Stimulated activated CD4-positive, alpha-beta T cell treated with anti-CD3 and anti-CD28 coated beads, TNF-alpha, amount 100 ng/mL, for 4 hours (primary cell): ENCODE measurements at places on chromosomes 2 and 18.

DNA sequence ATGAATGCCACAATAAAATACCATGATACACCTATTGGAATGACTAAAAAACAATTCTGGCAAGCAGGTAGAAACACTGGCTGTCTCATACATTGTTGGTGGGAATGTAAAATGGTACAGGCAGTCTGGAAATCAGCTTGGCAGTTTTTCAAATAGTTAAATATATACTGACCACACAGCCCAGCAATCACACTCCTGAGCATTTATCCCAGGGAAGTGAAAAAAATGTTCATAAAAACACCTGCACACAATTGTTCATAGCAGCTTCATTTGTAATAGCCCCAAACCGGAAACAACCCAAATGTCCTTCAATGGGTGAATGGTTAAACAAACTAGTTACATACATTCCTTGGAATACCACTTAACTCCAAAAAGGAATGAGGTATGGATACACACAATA, 137.2 kb downstream of the TFCP2L1 start:
- DNase-seq = no peak

DNA sequence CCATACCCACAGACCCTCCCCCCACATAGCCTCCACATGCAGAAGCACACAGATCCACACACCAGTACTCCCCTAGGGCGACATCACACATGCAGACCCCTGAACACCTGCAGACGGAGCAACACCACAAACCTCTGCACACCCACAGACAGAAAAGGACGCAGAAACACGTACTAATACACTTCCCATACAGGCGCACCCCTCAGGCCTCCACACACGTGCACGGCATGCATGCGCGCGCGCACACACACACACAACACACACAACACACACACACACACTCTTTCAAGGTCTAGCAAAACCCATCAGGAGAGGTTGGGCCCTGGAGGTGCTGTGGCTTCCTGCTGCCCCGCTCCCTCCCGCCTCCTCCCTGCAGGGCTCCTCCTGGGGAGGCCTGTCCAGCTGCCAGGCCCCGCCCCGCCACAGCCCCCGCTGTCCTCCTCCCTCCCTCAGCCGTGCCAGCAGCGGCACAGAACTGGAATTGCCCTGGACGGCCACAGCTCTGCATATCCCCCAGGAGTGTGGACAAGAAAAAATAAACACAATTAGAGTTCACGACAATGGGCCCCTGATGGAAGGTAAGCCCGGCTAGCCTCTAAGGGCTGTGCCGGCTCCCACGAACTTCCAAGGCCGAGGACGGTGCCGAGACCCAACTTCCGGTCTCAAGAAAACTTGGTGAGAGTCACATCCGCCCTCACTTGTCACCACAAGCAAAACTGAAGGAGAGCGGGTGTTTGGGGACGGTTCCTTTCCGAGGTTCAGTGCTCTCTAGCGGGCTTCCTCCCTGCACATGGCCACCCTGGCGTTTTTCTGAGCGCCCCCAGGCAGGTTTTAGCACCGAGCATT, 6.8 kb downstream of the ZFP36L2 start:
- DNase-seq = peak; percentile 42

- DNase-seq = no peak
Measured at GRCh38 chr18:24342347-24342746, 55.3 kb downstream of the OSBPL1A start.

- DNase-seq = no peak
Measured at GRCh38 chr2:22902180-22902550, 482.8 kb upstream of the KLHL29 start.

DNA sequence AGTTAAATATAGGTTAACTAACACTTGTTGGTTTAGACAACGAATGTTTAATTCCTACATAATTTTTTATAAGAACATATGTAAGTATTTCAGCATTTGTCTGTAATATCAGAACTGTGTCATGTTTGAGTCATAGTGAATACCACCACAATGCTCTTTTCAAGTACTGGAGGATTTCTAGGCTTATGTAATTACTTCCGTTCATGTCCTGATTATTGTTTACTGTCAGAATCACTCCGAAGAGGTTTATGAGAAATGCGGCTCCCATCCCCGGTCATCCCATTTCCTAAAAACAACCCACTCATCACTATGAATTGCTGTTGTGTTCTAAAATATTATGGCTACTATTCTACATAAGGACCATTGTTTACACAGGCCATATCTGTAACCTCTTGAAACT, 45.1 kb downstream of the CDH19 start:
- no peak for DNase-seq

DNA sequence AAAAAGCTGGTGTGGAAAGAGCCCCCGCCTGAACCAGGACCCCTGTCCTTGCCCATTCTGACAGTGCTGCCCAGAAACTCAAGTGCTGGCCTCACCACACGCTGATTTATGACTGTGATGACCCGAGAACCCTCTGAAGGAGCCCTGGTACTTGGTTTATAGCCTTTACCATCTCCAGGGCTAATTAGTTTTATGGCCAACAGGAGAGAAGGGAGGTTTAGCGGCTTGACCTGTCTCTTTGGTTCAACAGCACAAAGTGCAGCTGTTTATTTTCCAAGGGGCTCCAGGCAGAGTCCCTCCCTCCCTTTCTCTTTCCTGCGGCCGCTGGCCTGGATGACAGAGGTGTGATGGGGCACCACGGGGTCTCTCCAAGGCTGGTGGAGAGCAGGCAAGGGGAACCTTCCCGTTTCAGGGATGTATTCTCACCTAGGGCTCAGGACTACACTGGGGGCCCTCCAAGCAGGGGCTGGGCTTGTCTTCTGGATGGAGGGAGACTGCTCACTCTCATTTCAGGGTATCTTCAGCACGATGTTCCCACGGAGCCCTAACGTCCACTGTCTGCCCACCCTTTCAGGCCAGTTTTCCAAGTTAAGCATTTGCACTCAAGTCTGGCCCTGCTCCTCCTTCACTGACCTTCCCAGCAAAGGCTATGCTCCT, 174.2 kb upstream of the GLI2 start:
- no peak for DNase-seq

- DNase-seq = no peak
Measured at GRCh38 chr18:75441896-75442295, 14.4 kb upstream of the SMIM21 start.

DNA sequence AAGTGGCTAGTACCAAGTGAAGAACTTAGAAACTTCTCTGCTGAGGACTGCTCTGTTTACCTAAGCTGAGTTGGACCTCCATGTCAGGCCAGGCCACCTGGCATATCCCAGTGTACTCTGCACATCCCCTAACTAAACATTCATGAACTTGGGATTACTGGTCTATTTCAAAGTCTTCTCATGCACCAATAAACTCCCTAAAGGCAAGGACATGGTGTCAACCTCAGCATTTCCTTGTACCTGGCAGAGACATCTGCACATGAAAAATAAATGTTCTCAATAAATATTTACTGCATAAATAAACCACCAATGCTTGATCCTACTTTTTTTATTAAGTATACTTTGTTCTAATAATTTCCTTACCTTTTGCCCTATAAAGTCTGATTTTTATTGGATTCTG, 124.8 kb downstream of the LAMA1 start:
- no peak for DNase-seq

- no peak for DNase-seq
Measured at GRCh38 chr2:204012072-204012653, 75.6 kb downstream of the ICOS start.

- DNase-seq = no peak
Measured at GRCh38 chr2:46666044-46666679, 186.8 kb downstream of the TMEM247 start.

DNA sequence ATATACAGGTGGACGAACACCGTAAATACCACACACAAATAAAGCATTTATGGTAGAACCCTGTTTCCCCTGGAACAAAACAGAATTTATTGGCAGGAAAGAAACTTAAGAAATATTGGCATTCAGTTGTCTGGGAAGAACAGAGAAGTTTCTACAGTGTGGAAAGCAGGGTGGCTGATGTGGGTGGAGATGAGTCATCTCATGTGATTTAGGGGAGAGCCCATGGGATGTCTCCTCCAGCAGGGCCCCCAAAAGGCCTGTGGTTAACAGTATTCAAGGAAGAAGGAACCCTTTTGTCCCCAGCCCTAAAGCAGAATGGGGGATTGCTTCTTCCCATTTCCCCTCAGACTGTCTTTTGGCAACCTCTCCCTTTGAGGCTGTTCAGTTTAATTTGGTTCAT, 24.2 kb downstream of the SIX3 start:
- DNase-seq = no peak

- DNase-seq = no peak
Measured at GRCh38 chr2:48793671-48794070, 38.1 kb upstream of the LHCGR start.

- no peak for DNase-seq
Measured at GRCh38 chr2:239366740-239367139, 34.1 kb downstream of the HDAC4 start.

- DNase-seq = no peak
Measured at GRCh38 chr2:127324635-127325034, 30.7 kb upstream of the ERCC3 start.

DNA sequence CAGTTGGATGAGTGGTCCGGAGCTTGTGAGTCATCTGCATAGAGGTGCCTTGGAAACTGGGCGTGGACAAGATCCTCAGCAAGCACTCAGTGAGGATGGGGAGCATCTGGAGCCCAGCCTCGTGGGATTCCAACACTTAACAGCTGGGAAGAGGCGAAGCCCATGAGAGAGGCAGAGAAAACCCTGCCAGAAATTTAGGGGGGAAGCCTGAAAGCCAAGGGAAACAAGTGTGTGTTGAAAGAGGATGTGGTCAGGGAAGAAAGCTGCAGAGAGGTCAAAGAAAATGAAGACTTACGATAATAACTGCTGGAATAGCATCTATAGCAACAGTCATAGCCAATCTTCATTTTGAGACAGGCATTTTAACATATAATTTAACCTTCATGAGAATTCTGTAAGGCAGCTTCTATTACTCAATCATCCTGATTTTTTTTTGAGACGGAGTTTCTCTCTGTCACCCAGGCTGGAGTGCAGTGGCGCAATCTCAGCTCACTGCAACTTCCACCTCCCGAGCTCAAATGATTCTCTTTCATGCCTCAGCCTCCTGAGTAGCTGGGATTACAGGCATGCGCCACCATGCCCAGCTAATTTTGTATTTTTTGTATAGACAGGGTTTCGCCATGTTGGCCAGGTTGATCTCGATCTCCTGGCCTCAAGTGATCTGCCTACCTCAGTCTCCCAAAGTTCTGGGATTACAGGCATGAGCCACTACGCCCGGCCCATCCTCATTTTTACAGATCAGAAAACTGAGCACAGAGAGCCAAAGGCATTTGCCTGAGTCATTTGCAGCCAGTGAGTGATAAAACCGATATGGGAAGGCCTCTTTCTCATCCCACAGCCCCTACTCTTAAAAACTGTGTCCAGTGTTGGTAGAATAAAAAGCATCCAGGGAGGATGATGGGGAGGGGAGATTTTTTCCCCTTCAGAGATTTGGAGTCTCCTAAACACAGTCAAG, 214.4 kb upstream of the EPAS1 start:
- no peak for DNase-seq

GRCh38 chr2:16623031-16623430, 42.6 kb downstream of the CYRIA start:
- DNase-seq = no peak

DNA sequence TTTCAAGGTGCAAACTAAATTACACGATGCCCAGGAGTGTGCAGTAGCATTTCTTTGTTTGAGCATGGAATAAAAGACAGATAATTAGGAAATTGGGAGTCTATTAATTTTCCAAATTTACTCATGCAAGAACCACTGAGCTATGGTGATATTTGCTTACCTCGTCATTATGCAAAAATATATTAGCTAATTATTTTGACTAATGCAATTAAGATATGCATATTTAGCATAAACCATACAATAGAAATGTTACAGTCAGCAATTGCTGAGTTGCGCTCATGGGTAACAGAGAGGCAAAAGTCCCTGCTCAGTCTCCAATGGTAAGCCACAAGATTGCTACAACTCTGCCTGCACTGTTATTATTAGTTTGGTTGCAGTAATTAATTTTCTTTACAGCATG, 342.0 kb downstream of the TXNL1 start:
- no peak for DNase-seq

GRCh38 chr2:100105678-100106054, 36.7 kb downstream of the AFF3 start:
- DNase-seq = no peak

DNA sequence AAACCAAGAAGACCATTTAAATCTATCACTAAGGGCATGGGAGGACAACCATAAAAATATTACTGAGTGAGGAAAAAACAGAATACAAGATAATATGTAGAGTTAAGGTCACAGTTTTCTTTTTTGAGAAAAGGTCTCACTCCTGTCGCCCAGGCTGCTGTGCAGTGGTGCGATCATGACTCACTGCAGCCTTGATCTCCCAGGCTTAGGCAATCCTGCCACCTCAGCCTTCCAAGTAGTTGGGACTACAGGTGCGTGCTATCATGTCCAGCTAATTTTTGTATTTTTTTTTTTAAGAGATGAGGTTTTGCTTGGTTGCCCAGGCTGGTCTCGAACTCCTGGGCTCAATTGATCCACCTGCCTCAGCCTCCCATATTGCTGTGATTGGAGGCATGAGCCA, 24.0 kb downstream of the POLR1A start:
- no peak for DNase-seq

GRCh38 chr2:69565431-69565839, 78.1 kb downstream of the AAK1 start:
- peak; percentile 40 for DNase-seq
